ENCODE measurements at places on chromosomes 2 and 18. TPM values are rescaled to one million over a fixed set of nuclear protein-coding genes. Genes with fewer than 3 reads are reported as not detected.
A peak's percentile ranks its signal among the peaks of the same experiment; 100 is the strongest.

GRCh38 chr2:42860319-42861094, 68.1 kb upstream of the HAAO start:
- H3K4me1 ChIP-seq: peaks cover 6% of the 10 kb centered on the region
- no peak for DNase-seq
- no peak overlapping the region for H3K4me3 ChIP-seq
- H3K27me3 ChIP-seq: peaks cover 3% of the 10 kb centered on the region
- no peak overlapping the region for H3K27ac ChIP-seq

GRCh38 chr18:68564351-68564750, 150.6 kb downstream of the TMX3 start:
- no peak for DNase-seq
- H3K36me3 ChIP-seq: no peaks in the 10 kb centered on the region
- H3K4me1 ChIP-seq: no peaks in the 10 kb centered on the region
- H3K27ac ChIP-seq: no peak overlapping the region
- H3K27me3 ChIP-seq: no peaks in the 10 kb centered on the region
- H3K4me3 ChIP-seq: no peak overlapping the region

DNA sequence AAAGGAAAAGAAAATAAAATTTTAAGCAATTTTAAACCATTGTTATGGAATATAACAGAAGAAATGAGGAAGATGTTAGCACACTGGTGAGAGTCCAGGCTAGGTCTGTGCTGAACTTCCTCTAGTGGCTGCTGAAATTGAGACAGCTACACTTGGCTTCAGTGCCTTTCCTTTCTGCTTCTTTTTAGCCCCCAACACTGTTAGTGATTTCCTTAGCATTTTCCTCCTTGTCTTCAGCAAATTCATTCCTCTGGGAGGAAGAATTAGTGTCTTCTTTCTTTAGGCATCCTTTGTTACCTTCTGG, 47.6 kb downstream of the ITGAV start:
- H3K4me3 ChIP-seq: no peak overlapping the region
- no peak for DNase-seq
- H3K27ac ChIP-seq: peak overlapping the region; percentile 26
- H3K4me1 ChIP-seq: peaks cover 2% of the 10 kb centered on the region
- H3K36me3 ChIP-seq: peaks cover 6% of the 10 kb centered on the region

DNA sequence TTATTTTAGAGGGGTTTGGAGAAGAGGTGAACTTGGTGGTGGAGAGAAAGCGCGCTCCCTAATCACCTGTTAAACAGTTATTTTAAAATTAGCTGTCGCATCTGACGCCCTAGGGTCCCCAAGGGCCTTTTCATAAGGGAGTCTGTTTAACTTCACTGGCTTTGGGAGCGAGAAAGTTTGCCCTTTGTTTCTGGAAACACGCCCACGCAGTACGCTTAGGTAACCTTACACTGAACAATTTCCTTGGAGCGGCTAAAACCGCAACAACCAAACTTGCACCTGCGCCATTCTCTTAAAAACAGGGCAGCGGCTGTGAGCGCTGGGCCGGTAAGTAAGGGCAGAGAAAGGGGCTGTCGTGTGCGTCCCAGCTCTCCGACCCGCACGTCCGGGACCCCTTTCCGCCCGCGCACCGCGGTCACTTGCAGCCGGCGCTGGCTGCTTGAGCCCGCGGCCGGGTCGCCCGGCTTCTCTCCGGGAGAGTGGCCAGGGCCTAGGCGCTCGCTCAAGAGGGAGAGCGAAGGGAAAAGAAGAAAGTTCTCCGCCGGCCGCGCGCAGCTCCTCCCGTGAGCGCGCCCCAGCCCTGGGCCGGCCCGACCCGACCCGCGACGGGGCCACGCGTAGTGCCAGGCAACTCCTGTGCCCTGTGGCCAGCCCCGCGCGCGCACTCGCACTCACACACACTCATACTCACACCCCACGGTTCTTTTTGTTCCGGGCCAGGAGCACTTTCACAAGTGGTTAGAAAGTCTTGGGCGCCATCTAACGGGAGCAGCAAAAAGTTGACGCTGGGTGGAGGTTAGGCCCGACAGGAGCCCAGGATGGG, 19.2 kb downstream of the POU3F3 start:
- H3K4me3 ChIP-seq: peak overlapping the region; percentile 73
- peaks cover 7% of the 10 kb centered on the region for H3K4me1 ChIP-seq
- H3K27me3 ChIP-seq: peaks cover 93% of the 10 kb centered on the region
- peak overlapping the region; percentile 41 for H3K27ac ChIP-seq
- peak; percentile 57 for DNase-seq

- H3K27me3 ChIP-seq: no peaks in the 10 kb centered on the region
- H3K4me1 ChIP-seq: no peaks in the 10 kb centered on the region
- H3K27ac ChIP-seq: no peak overlapping the region
These were observed 143.0 kb downstream of the TANC1 start for GRCh38 chr2:159111346-159111927.

The OR6B2 gene
- not detected for total RNA-seq

Measured in progenitor cell of endocrine pancreas (in vitro differentiated cells).